Neuronal stem cell (in vitro differentiated cells): ENCODE measurements at places on chromosomes 6 and 20.

- no peaks in the 10 kb centered on the region for H3K36me3 ChIP-seq
- no peak overlapping the region for H3K27ac ChIP-seq
- no peaks in the 10 kb centered on the region for H3K4me1 ChIP-seq
- no peak for DNase-seq
Observed at GRCh38 chr20:60064554-60065196, 106.5 kb downstream of the CDH26 start.

- no peaks in the 10 kb centered on the region for H3K36me3 ChIP-seq
- DNase-seq = no peak
- no peak overlapping the region for H3K27ac ChIP-seq
- no peaks in the 10 kb centered on the region for H3K27me3 ChIP-seq
Observed at GRCh38 chr6:167097770-167098169, 25.1 kb upstream of the CCR6 start.

DNA sequence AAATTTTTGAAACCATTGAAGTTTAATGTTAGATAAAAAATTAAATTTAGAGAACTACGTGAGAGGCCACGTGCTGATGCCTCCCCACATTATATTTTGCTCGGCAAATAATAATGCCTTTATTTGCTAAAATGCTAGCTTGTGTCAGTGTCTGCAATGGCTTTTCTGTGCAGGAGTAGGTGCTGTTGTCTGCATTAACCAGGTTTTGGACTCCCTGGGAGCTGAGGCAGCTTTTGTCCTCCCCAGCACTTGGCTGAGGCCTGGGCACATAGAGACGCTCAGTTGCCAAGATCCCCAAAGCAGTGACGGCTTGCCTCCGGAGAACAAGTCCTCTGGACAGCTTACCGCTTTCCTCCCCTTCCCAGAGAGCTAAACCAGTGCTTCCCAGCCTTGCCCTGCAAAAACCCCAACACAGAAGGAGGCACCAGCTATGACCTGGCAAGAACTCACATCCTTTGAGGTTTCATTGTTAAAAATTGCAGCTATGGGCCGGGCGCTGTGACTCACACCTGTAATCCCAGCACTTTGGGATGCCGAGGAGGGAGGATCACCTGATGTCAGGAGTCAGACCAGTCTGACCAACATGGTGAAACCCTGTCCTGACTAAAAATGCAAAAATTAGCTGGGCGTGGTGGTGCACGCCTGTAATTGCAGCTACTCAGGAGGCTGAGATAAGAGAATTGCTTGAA, 59.9 kb downstream of the KAT14 start:
- H3K4me1 ChIP-seq = no peaks in the 10 kb centered on the region
- H3K36me3 ChIP-seq = no peaks in the 10 kb centered on the region
- DNase-seq = no peak
- no peaks in the 10 kb centered on the region for H3K27me3 ChIP-seq
- no peak overlapping the region for H3K4me3 ChIP-seq
- no peak overlapping the region for H3K27ac ChIP-seq

DNA sequence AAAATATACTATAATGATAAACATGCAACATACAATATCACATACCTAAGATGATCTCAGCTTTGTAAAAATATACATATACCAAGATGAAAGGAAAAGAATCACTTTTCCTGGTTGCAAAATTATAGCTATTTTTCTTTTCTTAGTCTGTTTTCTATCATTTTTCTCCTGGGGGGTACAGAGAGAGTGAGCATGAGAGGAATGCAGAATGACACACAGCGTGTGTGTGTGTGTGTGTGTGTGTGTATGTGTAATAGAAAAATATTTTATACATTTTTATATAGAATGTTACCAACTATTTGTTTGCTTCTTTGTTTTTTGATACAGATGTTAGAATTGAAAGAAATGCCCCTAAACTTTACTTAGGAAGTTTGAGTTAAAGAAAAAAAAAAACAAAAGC, 64.3 kb downstream of the FAM83B start:
- no peak overlapping the region for H3K4me3 ChIP-seq
- no peak overlapping the region for H3K27ac ChIP-seq
- no peaks in the 10 kb centered on the region for H3K4me1 ChIP-seq
- DNase-seq = no peak
- H3K27me3 ChIP-seq = no peaks in the 10 kb centered on the region

GRCh38 chr6:158030380-158031300, 49.0 kb downstream of the SYNJ2 start:
- no peaks in the 10 kb centered on the region for H3K27me3 ChIP-seq
- H3K36me3 ChIP-seq = peaks cover 6% of the 10 kb centered on the region
- peaks cover 12% of the 10 kb centered on the region for H3K4me1 ChIP-seq
- H3K27ac ChIP-seq = no peak overlapping the region
- H3K4me3 ChIP-seq = no peak overlapping the region

GRCh38 chr6:71125216-71125615, 163.4 kb upstream of the OGFRL1 start:
- H3K27ac ChIP-seq = no peak overlapping the region
- H3K4me1 ChIP-seq = no peaks in the 10 kb centered on the region
- H3K4me3 ChIP-seq = no peak overlapping the region
- no peaks in the 10 kb centered on the region for H3K36me3 ChIP-seq
- DNase-seq = no peak

GRCh38 chr6:38375341-38375740, 264.4 kb downstream of the BTBD9 start:
- DNase-seq = no peak
- H3K36me3 ChIP-seq = no peaks in the 10 kb centered on the region
- no peak overlapping the region for H3K4me3 ChIP-seq
- no peak overlapping the region for H3K27ac ChIP-seq
- no peaks in the 10 kb centered on the region for H3K27me3 ChIP-seq

DNA sequence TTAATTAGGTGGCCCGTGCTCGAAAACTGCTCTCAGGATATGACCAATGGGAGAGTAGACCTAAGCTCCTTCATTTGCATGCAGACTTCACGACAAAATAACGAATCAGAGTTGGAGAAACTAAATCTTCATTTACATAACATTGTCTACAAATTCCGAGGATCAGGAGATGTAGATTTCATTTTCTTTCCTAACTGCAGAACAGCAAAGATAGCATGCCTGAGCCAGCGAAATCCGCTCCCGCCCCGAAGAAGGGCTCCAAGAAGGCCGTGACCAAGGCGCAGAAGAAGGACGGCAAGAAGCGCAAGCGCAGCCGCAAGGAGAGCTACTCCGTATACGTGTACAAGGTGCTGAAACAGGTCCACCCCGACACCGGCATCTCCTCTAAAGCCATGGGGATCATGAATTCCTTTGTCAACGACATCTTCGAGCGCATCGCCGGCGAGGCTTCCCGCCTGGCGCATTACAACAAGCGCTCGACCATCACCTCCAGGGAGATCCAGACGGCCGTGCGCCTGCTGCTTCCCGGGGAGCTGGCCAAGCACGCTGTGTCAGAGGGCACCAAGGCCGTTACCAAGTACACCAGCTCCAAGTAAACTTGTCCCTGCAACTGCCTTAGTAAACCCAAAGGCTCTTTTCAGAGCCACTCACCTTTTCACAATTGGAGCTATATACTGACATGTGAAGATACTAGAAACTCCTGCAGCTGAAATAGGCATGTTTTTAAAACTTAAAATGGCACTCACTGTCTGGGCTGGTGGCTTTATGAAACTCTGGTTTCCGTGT, 96.5 kb downstream of the HFE start:
- H3K27me3 ChIP-seq = no peaks in the 10 kb centered on the region
- H3K36me3 ChIP-seq = no peaks in the 10 kb centered on the region
- peak overlapping the region; percentile 81 for H3K4me3 ChIP-seq
- H3K27ac ChIP-seq = peak overlapping the region; percentile 85

GRCh38 chr6:35188886-35189285, 24.9 kb upstream of the SCUBE3 start:
- no peaks in the 10 kb centered on the region for H3K27me3 ChIP-seq
- H3K36me3 ChIP-seq = no peaks in the 10 kb centered on the region
- H3K4me1 ChIP-seq = peaks cover 16% of the 10 kb centered on the region
- H3K4me3 ChIP-seq = no peak overlapping the region

DNA sequence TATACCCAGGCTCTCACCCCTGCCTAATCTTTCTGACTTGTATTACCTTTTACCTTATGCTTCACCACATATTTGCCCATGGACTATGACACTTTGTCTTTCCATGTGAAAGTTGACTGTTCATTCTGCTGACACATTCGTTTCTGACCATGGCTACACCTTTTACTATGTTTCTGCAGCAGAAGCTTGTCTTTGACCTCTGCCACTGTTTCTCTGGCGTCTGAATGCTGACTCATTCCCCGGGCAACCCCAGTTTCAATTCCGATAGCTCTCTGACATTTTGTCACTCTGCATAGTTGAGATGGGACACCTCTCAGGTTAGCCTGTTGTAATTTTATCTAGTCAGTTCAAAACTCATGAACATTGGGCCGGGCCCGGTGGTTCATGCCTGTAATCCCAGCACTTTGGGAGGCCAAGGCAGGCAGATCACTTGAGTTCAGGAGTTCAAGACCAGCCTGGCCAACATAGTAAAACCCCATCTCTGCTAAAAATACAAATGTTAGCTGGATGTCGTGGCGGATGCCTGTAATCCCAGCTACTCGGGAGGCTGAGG, 50.7 kb downstream of the SLC26A8 start:
- H3K4me3 ChIP-seq = no peak overlapping the region
- no peaks in the 10 kb centered on the region for H3K36me3 ChIP-seq
- H3K27me3 ChIP-seq = no peaks in the 10 kb centered on the region
- H3K4me1 ChIP-seq = peaks cover 9% of the 10 kb centered on the region
- H3K27ac ChIP-seq = no peak overlapping the region

GRCh38 chr6:109342506-109342905, 39.8 kb downstream of the CD164 start:
- no peak overlapping the region for H3K4me3 ChIP-seq
- no peak overlapping the region for H3K27ac ChIP-seq
- peaks cover 1% of the 10 kb centered on the region for H3K4me1 ChIP-seq
- DNase-seq = no peak

DNA sequence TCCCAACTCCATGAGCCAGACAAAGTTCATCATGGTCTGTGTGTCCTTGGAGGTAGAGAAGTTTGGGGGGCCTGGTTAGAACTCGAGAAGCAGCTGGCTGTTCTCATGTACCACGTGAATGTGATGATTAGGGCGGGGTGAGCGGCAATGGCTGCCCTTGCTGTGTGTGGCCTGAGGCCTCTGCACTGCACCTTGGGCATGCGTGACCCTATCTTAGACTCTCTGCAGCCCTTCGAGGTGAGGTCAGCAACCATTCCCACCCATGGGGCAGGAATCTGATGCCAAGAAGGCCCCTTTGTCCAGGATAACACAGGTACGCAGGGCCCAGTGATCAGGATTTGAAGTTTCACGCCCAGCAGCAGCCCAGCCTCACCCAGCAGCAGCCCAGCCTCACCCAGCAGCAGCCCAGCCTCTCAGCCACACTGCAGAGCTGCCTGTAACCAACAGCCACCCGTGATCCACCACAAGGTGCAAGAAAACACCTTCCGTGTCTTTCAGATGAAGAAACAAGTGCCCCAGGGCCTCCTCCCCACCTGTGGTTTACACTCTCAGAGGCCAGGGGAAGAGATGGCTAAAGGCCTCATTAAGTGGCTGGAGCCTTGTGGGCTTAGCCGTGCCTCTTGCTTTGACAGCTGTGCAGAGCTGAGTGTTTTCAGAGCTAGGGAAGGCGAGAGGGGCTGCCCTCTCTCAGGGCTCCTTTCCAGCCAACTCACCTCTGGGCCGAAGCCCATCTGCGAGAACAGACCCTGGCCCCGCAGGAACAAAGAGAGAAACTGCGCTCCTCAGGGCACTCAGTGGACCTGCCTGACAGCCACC, 195.2 kb upstream of the CDH4 start:
- peaks cover 8% of the 10 kb centered on the region for H3K4me1 ChIP-seq
- no peak for DNase-seq
- no peaks in the 10 kb centered on the region for H3K27me3 ChIP-seq
- H3K4me3 ChIP-seq = no peak overlapping the region
